ENCODE measurements at places on chromosomes 11 and 22. TPM values are rescaled to one million over a fixed set of nuclear protein-coding genes. Genes with fewer than 3 reads are reported as not detected.

GRCh38 chr22:41947424-41948080, 600 bp upstream of the CENPM start:
- DNase-seq, result no peak

DNA sequence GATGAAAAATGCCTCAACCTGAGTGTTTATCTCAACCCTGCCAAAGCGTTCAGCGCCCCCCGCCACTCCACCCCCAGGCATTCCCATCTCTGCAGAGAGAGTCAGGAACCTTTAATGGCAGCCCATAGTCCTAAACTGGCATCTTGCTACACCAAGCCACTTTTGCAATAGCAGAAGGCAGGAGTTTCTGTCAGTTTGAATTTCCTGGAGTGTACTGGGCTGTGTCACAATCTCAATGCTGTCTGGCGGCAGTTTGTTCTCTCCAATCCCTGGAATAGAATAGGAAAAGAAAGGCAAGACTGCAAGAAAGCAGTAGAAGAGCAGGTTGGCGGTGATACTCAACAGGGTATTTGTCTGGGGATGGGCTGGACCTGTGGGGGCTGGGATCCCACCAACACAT, 32.9 kb upstream of the FLI1 start:
- DNase-seq, result peak; percentile 68

GRCh38 chr11:134100171-134100570, 31.3 kb downstream of the JAM3 start:
- DNase-seq, result no peak

- no peak for DNase-seq
Measured at GRCh38 chr22:37557321-37558001, 2.8 kb upstream of the CDC42EP1 start.

DNA sequence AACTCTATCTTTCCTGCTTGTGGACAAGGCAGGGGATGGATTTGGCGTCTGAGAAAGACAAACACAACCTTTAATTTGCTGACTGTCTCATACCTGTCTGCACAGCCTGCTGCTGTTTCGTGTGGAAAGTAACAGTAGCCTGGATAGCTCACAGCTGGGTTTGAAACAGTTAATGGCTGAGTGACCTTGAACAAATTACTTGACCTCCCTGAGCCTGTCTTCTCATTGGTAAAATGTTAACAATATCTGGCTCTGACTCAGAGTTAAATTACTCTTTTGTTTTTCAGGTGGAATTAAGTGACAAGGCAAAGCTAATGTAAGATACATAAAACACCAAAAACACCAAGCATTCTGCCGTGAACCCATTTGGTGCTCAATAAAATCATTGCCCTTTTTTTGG, 41.1 kb upstream of the ADA2 start:
- no peak for DNase-seq

The MS4A6A gene
- total RNA-seq, result 106 TPM

DNA sequence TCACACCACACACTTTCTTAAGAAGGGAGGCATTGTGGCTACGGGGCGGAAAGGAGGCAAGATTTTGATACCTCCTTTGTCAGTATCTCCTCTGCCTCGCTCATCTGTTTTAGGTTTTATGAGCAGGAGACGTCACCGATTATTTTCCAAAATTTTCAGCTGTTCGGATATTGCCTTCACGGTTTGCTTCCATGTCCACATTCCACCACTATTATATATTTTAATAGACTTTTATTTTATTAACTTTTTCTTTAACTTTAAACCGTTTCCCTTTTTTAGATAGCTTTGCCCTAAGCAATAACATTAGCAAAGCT, 33.7 kb upstream of the CREB3L1 start:
- DNase-seq, result no peak

- no peak for DNase-seq
Measured at GRCh38 chr11:130040281-130040940, 29.3 kb upstream of the APLP2 start.

GRCh38 chr11:20451568-20451967, 64.1 kb downstream of the PRMT3 start:
- no peak for DNase-seq

The GAB2 gene
- 17.8 TPM for total RNA-seq

GRCh38 chr11:131462622-131463021, 92.2 kb downstream of the NTM start:
- no peak for DNase-seq

GRCh38 chr11:96054870-96055705, 131.2 kb upstream of the MTMR2 start:
- peak; percentile 79 for DNase-seq

- DNase-seq, result no peak
Measured at GRCh38 chr22:38853196-38853651, 9.4 kb upstream of the NPTXR start.

- DNase-seq, result no peak
Measured at GRCh38 chr11:134346976-134347350, 15.2 kb downstream of the GLB1L2 start.

- DNase-seq, result no peak
Measured at GRCh38 chr22:25750569-25751173, 8.7 kb downstream of the MYO18B start.

DNA sequence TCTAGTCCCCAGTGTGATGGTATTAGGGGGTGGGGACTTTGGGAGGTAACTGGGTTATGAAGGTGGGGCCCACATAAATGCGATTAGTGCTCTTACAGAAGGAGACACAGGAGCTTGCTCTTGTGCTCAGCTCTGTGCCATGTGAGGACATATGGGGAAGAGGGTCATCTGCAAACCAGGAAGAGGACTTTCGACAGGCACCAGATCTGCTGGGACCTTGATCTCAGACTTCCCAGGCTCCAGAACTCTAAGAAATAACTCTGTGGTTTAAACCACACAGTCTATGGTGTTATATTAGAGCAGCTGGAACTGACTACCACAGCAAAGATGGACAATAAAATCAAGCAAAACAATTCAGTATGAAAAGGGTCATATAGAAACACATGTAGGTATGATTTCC, 26.7 kb downstream of the NNMT start:
- no peak for DNase-seq

The TRPM5 gene
- total RNA-seq, result 0.18 TPM

DNA sequence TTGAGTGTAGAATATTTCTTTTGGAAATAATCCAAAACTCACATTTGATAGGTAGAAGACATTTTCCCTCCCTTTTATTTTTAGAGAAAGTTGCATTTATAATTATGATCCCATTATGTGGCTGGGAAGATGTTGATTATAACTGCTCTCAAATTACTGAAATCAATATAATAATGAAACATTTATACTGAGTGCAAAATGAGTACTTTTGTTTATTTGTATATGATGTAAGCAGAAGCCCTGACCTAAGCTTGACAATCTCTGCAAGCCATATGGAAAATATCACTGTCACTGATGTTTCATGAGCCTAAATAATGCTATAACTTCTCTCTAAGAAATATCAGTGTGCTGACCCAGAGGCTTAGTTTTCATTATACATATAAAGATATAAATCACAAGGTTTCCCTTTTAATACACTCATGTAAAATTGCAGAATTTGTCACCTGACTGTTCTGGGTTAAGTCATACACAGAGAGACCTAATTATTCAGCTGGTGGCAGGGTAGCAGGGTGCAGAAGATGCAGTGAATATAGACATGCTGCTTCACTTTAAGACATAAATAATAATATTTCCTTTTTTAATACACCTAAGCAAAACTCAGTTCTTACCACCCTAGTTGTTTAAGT, 99.2 kb downstream of the BBOX1 start:
- peak; percentile 92 for DNase-seq

The TENM4 gene
- total RNA-seq, result 5.0 TPM

- DNase-seq, result peak; percentile 41
Measured at GRCh38 chr11:790721-791564, 1.1 kb upstream of the CEND1 start.
